ENCODE measurements at places on chromosomes 4 and X.

DNA sequence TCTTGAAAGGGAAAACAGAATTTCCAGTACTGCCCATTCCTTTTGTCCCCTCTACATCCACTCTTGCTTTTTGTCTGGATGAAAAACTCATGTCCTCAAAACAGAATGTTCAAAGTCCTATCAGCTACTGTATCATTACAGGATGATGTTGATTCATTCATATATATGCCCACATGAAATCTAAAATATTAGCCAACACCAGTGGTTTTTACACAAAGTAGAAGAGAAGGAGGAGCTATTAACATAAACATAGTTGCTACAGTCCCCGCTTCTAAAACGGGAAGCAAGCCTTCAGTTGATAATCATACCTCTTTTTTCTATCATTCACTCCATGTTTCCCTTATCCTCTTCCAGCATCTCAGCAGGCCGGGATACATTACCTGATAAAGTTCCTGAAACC is 7.7 kb upstream of the THOC2 start:
- no peak for DNase-seq

DNA sequence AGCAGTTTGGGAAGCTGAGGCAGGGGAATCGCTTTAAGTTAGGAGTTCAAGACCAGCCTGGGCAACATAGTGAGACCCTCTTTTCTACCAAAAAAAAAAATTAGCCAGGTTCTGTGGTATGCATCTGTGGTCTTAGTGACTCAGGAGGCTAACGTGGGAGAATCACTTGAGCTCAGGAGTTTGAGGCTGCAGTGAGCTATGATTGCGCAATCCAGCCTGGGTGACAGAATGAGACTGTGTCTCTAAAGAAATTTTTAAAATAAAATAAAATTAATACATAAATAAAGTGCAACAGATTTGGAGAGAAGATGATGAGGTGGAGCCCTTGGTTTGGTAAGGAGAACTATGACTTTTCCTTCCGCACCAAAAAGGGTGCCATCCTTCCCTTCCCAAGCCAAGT is 436.9 kb downstream of the NLGN4X start:
- no peak for DNase-seq

GRCh38 chr4:156223985-156224384 is 270.3 kb upstream of the CTSO start:
- peak; percentile 61 for DNase-seq

DNA sequence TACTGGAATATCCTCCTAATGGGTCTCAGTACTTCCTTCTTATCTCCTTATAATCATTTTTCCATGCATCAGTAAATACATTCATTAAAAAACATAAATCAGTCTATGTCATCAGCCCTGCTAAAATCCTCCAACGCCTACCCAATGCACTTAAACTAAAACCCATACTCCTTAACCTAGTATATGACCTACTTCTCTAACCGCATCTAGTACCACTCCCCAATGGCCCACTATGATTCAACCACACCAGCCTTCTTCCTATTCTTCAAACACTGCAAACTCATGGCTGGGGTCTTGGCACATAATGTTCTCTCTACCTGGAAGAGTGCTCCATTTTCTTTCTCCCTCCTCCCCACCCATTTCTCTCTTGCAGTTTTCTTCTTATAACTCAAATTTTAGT is 18.7 kb downstream of the TEC start:
- no peak for DNase-seq

DNA sequence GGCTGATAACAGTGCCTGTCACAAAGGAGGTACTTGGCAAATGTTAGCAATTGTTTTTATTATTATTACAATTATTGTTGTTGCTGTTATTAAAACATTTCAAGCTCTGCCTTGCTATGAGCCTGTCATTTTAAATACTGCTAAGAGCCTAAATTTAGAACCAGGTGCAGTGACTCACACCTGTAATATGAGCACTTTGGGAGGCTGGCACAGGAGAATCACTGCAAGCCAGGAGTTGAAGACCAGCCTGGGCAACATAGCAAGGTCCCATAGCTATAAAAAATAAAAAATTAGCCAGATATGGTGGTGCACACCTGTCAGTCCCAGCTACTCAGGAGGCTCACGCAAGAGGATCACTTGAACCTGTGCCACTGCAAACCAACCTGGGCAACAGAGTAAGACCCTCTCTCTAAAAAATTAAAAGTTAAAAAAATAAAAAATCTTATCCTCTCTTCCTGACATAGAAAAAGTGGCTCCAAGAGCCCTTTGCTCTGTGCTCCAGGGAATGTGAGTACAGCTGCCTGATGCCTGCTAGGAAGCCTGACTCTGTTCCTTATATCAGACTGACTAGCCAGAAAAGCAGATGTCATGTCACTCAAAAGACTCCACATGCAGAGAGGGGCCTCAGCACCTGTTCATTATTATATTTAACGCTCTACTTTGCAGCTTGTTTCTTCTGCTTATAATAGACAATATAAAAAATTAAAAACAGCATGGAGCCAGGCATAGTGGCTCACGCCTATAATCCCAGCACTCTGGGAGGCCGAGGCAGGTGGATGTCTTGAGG is 234.0 kb downstream of the OPHN1 start:
- no peak for DNase-seq

DNA sequence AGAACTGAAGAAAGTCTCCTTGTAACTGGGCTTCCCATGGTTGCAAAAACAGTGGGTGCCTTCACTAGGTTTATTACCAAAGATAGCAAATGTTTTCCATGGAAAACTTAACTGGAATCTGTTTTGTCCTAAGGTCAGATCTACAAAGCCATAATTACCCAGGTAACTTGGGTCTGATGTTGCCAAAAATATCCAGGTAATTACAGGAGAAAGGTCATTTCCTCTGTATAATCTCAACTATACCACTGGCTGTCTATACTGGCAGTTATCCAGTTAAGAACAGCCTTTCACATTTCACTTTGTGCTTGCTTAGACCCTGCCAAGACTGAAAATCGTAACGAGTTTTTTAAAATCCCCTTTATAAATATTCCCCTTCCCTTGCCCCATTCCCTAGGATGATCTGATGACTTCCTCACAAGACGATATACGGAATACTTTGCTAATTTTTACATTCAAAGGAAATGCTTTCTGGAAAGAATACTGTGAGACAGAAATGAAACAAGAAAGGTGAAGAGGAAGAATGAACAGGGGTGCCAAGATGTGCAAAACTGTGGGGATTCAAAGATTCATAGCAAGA is 105.5 kb downstream of the MAML3 start:
- no peak for DNase-seq

DNA sequence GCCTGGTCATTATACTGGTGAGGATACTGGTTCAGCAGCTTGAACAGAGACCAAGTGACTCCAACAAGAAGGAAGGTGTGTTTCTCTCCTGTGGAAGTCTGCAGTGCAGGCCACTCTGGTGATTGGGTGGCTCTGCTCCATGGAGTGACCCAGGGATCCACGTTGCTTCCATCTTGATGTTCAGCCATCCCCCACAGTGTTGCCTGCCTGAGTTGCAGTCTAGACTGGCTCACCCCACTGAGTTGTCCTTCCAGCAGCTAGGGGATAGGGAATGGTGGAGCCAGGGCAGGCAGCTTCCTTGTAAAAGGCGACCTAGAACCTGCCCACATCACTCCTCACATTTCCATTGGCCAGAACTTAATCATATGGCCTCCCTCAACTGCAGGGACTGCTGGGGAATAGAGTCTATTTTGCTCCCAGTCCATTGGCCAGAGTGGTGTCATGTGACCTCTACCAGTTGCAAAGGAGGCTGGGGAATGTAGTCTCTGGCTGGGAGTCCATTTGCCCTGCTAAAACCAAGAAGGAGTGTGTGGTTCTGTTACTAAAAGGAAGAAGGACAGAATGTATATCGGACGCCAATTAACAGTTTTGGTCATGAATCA is 8.0 kb downstream of the MAN2B2 start:
- no peak for DNase-seq

- DNase-seq = no peak
Observed at GRCh38 chr4:79982601-79983322, 90.3 kb downstream of the ANTXR2 start.

DNA sequence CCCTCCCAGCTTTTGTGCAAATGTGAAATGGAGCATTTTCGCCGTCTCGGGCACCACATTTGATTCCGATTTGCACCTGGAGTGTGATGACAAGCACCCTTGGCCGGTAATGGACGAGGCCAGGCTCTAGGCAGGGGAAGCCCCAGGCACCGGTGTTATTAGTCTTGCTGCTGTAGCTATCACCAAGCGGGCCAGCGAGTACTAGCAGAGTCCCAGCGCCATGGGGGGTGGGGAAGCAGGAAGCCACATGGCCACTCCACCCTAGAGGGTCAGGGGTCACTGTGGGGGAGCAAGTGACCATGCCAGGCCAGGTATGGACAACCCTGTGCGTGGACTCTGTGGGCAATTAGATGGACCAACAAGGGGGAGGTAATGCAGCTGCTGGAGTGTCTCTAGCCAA is 88.8 kb downstream of the CPZ start:
- DNase-seq = no peak

DNA sequence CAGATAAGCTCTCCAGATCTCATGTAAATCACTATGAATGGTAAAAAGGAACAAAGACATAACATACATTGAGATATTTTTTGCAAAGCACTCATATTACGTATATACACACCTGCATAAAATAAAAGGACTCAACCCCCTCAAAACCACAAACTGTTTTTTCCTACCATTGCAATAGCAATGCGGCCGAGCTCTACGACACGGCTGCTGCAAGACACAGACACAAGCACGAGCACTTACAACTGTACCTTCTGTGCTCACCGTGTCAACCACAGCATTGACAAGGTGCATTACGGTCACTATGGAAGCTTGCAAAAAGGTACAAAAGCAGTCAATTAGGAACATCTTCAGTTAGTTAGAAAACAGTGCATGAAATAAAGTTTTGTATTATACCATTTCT is 37.1 kb upstream of the MTNR1A start:
- DNase-seq = no peak

- DNase-seq = no peak
Observed at GRCh38 chr4:185711726-185712125, 100.3 kb downstream of the SORBS2 start.

DNA sequence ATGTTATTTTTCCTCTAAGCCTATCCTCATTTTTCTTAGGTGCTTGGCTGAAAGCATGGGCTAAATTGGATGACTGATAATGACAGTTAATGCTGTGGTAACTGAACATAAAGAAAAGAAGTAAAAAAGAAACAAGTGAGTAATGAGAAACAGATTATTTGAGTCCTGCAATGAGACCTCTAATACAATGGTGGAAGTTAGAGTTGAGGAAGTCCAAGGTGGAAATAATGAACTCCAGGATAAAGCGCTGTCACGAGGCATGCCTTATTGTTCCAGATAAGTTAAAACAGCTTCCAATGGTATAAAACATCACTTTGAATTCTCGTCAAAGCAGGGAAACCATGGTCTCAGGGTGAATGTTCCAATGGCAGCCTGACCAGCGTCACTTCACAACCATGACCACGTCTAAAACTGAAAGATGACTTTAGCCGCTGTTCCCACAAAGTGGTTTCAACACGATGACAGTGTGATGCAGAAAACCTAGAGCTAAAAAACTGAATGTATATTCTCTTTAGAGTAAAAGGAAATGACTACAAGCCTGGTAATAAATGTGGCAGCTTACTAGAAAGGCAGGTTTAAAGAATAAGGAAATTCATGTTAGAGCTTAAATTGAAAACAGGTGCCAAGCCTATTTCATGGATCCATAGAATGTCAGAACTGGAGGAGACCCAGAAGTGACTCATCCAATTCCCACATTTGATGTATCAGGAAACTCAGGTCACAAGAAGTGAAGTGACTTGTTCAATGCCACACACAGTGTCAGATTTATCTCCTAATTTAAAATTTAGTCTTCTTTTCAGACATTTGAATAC is 202.6 kb upstream of the GYPA start:
- DNase-seq = no peak

DNA sequence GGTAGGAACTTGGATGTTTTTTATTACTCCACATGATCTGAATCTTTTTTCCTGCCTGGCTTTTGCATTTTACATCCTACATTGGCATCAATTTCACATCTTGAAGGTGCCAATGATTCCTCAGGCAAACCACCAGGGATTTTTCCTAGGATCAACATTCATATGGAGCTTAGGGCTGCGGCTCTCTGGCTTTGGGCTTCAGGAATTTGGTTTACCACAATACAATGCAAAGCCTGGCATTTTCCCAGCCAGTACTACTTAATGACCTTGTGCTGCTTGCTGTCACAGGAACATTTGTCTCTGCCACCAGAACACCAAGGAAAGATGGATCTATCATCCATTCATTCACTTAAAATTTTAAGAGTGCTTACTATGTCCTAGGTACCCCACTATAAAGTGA is 180.7 kb downstream of the PDGFC start:
- no peak for DNase-seq

DNA sequence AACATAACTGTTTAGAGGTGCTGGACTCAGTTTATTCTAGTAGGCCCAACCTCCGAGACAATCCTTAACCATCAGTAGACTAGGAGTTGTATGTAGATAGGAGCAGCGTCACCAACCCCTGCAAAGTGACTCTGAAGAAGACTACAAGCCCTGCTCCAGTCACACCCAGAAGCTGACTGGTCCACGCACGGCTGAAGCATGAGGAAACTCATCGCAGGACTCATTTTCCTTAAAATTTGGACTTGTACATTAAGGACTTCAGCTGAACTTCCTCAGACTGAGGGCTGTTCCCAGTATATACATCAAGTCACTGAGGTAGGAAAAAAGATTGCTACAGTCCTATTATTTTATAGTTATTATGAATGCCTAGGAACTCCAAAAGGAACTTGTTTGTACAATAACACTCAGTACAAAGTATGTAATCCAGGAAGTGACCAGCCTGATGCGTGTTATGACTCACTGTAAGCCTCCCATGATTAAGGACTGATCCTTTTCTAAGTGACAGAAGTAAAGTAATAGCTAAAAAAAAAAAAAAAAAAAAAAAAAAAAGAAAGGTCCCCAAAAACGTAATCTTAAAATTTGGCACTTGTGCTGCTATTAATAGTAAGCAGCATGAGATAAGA is 41.6 kb upstream of the UGT2B7 start:
- DNase-seq = no peak
